D721Med (cell line): ENCODE measurements at places on chromosomes 4 and X.

DNA sequence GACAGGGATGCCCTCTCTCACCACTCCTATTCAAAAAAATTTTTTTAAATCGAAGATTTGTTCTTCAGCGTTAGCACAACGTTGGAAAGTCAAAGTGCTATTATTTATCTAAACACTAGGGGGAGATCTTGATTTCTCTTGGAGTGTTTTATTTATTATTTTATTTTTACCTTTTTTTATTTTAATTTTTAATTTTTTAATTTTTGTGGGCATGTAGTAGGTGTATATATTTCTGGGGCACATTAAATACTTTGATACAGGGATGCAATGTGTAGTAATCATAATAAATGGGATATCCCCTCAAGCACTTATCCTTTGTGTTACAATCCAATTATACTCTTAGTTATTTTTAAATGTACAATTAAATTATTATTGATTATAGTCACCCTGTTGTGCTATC lies 37.4 kb upstream of the SLC10A4 start:
- no peak for DNase-seq

GRCh38 chr4:7647600-7648543 lies 213.1 kb upstream of the PSAPL1 start:
- DNase-seq = no peak

GRCh38 chr4:109947918-109948317 lies 35.2 kb downstream of the EGF start:
- no peak for DNase-seq

GRCh38 chrX:56833626-56834025 lies 104.6 kb downstream of the NBDY start:
- no peak for DNase-seq

DNA sequence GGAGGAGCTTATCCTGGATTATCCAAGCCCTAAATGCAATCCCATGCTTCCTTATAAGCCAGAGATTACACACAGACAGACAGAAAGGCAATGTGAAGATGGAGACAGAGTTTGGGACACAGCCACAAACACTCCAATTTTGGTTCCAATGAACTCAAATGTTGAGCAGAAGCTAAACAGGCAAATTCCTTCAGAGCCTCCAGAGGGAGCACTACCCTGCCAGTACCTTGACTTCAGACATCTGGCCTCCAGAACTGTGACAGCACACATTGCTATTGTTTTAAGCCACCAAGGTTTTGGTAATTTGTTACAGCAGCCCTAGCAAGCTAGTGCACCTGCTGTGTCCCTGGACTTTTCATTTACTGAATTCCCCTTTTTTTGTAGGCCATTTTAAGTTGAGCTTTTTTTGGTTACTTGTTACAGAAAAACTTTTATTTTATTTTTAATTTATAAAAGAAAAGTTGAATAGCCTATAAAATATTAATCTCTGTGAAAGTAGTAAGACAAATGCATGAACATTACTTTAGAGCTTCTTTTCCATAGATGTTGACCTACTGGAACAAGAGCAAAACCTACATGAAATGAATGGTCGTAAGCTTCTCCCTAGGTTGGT lies 33.4 kb upstream of the SRD5A3 start:
- no peak for DNase-seq

GRCh38 chr4:40596522-40596921 lies 33.1 kb downstream of the RBM47 start:
- DNase-seq = no peak

- no peak for DNase-seq
Measured at GRCh38 chr4:15482842-15483241, 13.2 kb downstream of the CC2D2A start.

GRCh38 chr4:81162752-81163458 lies 52.1 kb downstream of the PRKG2 start:
- DNase-seq = no peak

DNA sequence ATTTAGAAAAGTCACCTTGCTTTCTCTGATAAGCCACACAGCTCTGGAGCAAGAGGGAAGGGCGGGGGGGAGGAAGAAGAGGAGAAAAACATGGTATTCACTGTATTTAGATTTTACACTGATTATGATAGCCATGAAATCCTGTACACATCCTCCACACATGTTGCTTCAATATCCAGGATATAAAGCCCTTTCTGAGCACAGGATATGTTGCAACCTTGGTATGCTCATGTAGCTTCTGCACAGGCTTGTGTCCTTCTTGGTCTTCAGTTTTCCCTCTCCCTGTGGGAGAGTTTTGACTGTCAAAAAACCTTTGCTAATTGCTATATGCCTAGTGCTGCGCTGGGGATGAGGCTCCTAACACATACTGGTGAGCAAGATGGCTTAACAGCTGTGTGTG lies 61.9 kb upstream of the DAPP1 start:
- no peak for DNase-seq

DNA sequence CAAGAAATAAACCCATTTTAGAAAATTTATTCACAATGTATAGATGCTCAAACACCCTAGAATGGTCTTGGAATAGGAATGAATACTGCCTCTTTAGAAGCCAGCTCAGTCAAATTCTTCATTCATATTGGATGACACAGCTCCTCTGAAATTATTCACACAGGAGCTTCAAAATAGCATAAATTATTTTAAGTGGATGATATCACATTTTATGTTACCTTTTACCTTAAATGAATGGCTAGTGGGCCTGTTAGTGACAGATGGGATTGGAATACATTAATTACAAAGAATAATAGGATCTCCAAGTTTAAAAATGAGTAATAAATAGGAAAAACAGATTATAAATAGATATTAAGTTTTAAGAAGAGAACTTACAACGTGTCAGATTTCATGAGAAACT lies 184.4 kb downstream of the GABRB1 start:
- DNase-seq = no peak

DNA sequence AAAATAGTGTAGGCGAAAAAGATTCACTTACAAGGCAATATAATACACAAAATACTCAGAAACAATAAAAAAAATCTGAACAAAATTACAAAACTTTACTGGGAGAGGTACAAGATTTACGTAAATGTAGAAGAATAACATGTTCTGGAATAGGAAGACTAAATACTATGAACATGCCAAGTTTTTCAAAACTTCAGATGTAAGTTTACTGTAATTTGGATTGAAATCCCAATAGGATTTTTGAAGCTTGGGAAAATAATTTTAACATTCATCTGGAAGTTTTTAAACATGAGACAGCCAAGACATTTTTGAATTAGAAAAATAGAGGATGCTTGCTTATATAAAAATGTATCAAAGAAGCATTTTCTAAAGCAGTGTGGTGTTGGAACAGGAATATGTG lies 30.5 kb upstream of the CT83 start:
- no peak for DNase-seq

- no peak for DNase-seq
Measured at GRCh38 chrX:133215017-133215416, 3.1 kb downstream of the TFDP3 start.
